ENCODE measurements at places on chromosomes 7 and 10. TPM values are rescaled to one million over a fixed set of nuclear protein-coding genes. Genes with fewer than 3 reads are reported as not detected.

VSTM4 gene
- total RNA-seq: 0.27 TPM

CFAP69 gene
- 2.2 TPM for total RNA-seq

KCNH2 gene
- total RNA-seq: not detected

RNF148 gene
- total RNA-seq: 1.4 TPM

CHST3 gene
- 10.0 TPM for total RNA-seq

TMEM196 gene
- total RNA-seq: not detected

ZNF239 gene
- 2.9 TPM for total RNA-seq

NPC1L1 gene
- not detected for total RNA-seq

CHN2 gene
- under 0.01 TPM for total RNA-seq

COL28A1 gene
- not detected for total RNA-seq

PNLIPRP2 gene
- total RNA-seq: not detected

PDLIM1 gene
- 43.1 TPM for total RNA-seq

SLC18A3 gene
- under 0.01 TPM for total RNA-seq

LRGUK gene
- 0.18 TPM for total RNA-seq

FZD1 gene
- total RNA-seq: 2.2 TPM

FAM237B gene
- not detected for total RNA-seq

CYP3A4 gene
- not detected for total RNA-seq

LAMB4 gene
- 0.09 TPM for total RNA-seq

MLXIPL gene
- not detected for total RNA-seq

TMEM176A gene
- total RNA-seq: not detected

GIMAP2 gene
- 55.9 TPM for total RNA-seq

STN1 gene
- 42.5 TPM for total RNA-seq

ARMH3 gene
- 6.6 TPM for total RNA-seq

ACSL5 gene
- total RNA-seq: 12.6 TPM

GTF2I gene
- total RNA-seq: 81.4 TPM

MNX1 gene
- total RNA-seq: not detected

NAT16 gene
- not detected for total RNA-seq

SAP25 gene
- total RNA-seq: not detected

MMD2 gene
- not detected for total RNA-seq

OR2A1 gene
- not detected for total RNA-seq

Measured in endothelial cell of coronary artery (primary cell).